Chondrocyte (in vitro differentiated cells): ENCODE measurements at places on chromosomes 7 and 10. TPM values are rescaled to one million over a fixed set of nuclear protein-coding genes. Genes with fewer than 3 reads are reported as not detected.

GRCh38 chr7:157813741-157814661, 477.2 kb downstream of the DNAJB6 start:
- H3K36me3 ChIP-seq, result no peaks in the 10 kb centered on the region
- no peak overlapping the region for H3K27ac ChIP-seq
- no peaks in the 10 kb centered on the region for H3K27me3 ChIP-seq
- no peak overlapping the region for H3K4me3 ChIP-seq
- no peaks in the 10 kb centered on the region for H3K4me1 ChIP-seq
- DNase-seq, result peak; percentile 83

EPHB6 gene
- total RNA-seq, result 0.22 to 2.1 TPM (median 0.31 TPM) in 3 replicates

GPNMB gene
- total RNA-seq, result 128 to 162 TPM (median 139 TPM) in 3 replicates

ATOH7 gene
- not detected in 3 replicates for total RNA-seq

DNA sequence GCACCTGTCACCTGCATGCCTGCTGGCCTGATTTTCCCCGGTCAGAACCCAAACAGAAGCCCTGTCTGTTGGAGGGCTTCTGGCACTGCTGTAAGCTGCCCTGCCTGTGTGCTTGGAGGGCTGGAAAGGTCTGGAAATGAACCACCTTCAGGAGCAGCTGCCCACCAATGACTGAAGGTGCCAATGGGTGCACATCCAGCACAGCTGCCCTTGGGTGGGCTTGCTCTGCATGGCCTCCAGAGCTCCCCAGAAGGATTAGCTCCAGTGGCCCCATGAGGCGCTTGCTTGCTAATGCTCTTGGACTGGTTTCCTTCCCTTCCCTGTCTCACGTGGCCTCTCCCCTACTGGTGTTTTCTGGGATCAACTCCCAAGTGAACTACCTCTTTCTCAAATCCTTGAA, 43.2 kb downstream of the WDFY4 start:
- no peaks in the 10 kb centered on the region for H3K4me1 ChIP-seq
- H3K36me3 ChIP-seq, result no peaks in the 10 kb centered on the region
- H3K27me3 ChIP-seq, result peaks cover 20% of the 10 kb centered on the region
- H3K27ac ChIP-seq, result no peak overlapping the region
- H3K4me3 ChIP-seq, result no peak overlapping the region

DNA sequence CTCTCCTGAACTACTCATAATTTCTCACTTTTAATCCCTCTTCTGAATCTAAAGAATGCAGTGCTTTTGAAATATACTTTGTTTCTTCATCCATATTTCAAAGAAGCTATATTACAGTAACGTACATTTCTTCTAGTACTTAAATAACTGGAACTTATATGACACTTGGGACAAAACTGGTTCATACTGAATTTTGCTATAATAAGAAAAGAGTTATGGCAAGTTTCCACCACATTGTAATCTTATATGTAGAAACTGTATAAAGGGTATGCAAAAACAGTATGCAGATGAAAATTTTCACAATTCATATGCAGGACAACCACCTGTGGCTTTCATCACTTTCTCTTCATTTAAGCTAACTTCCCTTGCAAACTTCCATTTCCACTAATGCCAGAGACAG, 785.7 kb downstream of the CNTNAP2 start:
- no peaks in the 10 kb centered on the region for H3K36me3 ChIP-seq
- no peaks in the 10 kb centered on the region for H3K27me3 ChIP-seq
- no peak for DNase-seq
